Activated T-helper 1 cell treated with Interleukin-2 at 50 U/mL for 16 hours (primary cell): ENCODE measurements at places on chromosomes 16 and 17.

GRCh38 chr17:79777894-79778503 lies at the start of gene CBX2:
Gene CBX2 (plus strand): TSS chr17:79778148. CDS start chr17:79778236, 88 bp downstream.
- DNase-seq, result peak; percentile 72

GRCh38 chr16:17696616-17697015 lies 225.9 kb upstream of the XYLT1 start:
- DNase-seq, result no peak

GRCh38 chr17:45852535-45853297 lies 8.0 kb downstream of the SPPL2C start:
- peak; percentile 18 for DNase-seq

- no peak for DNase-seq
Measured at GRCh38 chr17:36934144-36934691, 3.1 kb upstream of the LHX1 start.

DNA sequence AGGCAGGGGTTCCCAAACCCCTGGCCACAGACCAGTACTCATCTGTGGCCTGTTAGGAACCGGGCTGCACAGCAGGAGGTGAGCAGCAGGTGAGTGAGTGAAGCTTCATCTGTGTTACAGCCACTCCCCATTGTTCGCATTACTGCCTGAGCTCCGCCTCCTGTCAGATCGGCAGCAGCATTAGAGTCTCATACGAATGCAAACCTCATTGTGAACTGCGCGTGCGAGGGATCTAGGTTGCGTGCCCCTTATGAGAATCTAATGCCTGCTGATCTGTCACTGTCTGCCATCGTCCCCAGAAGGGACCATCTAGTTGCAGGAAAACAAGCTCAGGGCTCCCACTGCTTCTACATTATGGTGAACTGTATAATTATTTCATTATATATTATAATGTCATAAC lies 25.1 kb upstream of the RMI2 start:
- no peak for DNase-seq
